ENCODE measurements at places on chromosomes 2 and 18.

GRCh38 chr2:182594286-182594685 is 121.8 kb upstream of the DNAJC10 start:
- no peak for DNase-seq

DNA sequence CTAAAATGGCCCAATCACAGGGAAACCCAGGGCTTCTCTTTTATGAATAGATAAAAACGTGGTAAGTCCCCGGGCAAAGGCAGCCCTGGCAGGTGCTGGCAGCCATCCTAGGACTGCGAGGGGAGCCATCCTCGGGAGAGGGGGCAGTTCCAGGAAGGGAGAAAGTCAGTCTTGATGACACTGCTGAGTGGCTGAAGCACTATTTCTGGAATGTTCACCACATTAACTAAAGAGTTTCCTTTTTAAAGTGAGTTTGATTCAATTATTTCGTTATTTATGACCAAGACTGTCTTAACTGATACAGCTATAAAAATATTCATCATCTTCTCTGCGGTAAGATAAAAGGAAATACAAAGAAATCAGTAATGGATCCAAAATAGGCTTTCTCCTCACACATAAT is 20.4 kb downstream of the TTR start:
- no peak for DNase-seq

GRCh38 chr2:98516571-98516970 is 71.9 kb downstream of the INPP4A start:
- no peak for DNase-seq

- no peak for DNase-seq
Observed at GRCh38 chr18:62989195-62989594, 273.9 kb downstream of the PHLPP1 start.

GRCh38 chr2:38690499-38691420 is 24.8 kb downstream of the GALM start:
- DNase-seq, result no peak

DNA sequence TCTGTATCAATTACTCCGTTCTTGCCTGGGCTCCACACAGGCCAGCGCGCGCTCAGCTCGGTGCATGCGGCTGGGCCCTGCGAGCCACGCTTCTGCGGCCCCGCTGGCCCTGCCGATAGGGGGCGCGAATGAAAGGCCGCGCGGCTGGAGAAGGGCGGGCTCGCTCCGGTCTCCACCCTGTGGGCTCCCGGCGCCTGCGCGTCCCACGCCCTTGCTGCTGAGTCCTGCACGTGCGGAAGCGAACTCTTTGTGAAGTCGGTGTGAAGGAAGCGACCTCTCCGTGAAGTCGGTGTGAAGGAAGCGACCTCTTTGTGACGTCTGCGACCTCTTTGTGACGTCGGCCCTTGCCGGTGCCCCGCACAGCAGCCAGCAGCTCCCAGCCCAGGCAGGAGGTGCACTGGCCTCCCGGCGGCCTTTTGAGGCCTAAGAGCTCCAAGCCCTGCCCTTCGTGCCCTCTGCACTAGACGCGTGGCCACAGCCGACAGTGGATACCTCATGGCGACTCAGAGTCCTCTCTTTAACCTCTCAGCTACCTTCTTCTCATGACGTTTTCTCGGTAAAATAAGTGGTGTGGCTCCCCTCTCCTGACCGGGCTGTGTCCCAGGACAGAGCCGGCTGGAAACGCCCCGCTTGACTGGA is 391.9 kb upstream of the RAB6C start:
- no peak for DNase-seq

- DNase-seq, result no peak
Observed at GRCh38 chr2:190379249-190379964, 28.7 kb upstream of the MFSD6 start.

- no peak for DNase-seq
Observed at GRCh38 chr2:176999301-176999700, 213.3 kb upstream of the HNRNPA3 start.

DNA sequence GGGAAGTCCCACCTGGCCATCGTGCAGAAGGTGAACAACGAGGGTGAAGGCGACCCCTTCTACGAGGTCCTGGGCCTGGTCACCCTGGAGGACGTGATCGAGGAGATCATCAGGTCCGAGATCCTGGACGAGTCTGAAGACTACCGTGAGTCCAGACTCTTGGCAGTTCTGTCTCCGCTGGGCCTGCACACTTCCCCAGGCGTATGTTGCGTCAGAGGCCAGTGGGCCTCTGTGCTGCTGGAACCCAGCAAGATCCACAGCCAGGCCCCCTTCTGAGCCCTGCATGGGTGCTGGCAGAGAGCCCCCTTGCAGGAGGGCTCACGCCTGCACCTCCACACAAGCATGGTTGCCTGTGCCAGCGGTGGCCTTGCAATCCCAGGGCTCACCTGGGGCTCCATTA is 9.0 kb downstream of the CNNM3 start:
- DNase-seq, result no peak

- DNase-seq, result no peak
Observed at GRCh38 chr18:1825296-1825695, 746.0 kb downstream of the METTL4 start.

GRCh38 chr2:212682937-212683336 is 144.3 kb upstream of the ERBB4 start:
- no peak for DNase-seq

GRCh38 chr2:232365621-232366321 is 12.8 kb upstream of the ALPP start:
- DNase-seq, result no peak

DNA sequence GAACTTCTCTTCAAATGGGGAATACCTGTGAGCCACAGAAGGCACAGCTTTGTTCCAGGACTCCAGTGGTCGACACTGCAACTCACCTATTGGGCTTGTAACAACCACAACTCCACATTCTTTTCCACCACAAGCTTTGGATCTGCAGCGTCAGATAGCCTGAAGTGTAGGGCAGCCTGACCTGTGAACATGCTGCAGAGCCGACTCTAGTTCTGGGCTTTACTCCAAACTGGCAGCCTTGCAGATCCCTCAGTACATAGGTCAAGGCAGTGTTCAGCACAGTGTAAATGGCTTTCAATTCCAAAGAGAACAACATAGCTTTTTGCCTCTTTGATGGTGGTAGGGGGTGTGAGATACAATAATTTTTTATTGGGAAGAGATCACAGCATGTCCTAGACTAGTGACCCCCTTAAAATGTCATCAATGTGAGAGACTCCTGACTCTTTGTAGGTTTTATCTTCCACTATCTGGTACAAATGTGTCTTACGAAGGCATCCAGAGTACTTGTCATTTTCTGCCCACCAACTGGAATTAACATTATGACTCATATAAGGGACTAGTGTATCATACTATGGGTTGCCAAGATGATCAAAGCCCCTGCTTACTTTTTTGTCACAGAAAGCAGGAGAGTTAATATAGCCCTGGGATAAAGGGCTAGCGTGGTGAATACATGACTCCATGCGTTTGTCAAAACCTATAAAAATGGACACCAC is 149.8 kb downstream of the COPS8 start:
- no peak for DNase-seq

- no peak for DNase-seq
Observed at GRCh38 chr18:21575656-21576055, 24.8 kb downstream of the ESCO1 start.

- DNase-seq, result no peak
Observed at GRCh38 chr18:356778-357177, 88.9 kb upstream of the THOC1 start.

- DNase-seq, result no peak
Observed at GRCh38 chr2:23784971-23785370, 142.0 kb downstream of the ATAD2B start.

DNA sequence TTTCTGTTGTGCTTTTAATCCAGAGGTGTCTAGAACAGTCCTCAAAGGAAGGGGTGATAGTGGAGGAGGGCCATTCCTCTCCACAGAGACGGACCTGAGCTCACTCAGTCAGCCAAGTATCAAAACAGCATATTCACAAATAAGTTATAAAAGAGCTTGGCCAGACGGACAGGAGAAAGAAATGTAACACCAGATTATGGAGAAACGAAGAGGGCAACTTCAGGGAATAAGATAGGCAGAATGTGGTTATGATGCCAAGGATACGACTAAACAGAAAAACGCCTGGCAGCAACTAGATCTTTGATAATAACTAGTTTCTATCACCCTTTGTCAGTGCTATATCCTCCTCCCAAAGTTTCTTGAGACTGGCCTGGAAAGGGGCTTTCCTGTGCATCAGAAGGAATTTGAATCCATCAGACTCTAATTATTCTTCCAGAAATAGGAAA is 42.5 kb downstream of the MAP4K3 start:
- DNase-seq, result no peak

- no peak for DNase-seq
Observed at GRCh38 chr2:201638326-201638725, 5.0 kb downstream of the TMEM237 start.

GRCh38 chr2:137975280-137976271 is 11.3 kb downstream of the HNMT start:
- no peak for DNase-seq

DNA sequence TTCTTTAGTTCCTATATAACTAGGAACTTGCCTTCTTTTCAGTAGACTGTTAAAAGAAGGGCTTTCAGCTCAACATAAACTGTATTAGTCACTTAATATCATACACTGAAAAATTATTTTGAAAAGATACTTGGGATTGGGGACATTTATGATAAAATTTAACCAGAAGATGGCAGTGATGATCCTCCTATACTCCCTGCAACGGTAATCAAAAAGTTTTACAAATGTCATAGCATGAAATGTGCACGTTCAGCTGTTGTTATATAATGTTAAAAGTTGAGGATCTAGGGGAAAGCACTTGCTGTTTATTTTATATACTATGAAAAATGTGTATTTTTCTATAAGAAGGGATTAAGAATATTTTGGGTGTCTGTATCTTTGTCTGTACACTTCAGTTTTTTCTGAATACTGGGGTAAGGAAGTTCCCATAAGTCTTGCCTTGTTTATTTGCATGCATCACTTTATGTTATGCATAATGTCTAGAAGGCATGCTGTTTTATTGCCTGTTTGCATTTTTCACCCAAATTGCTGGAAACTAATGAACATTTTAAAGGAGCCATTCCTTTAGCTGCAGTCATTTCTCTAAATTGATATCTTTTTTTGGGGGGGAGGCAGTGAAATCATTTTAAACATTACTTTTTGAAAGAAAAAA is 19.0 kb downstream of the DYNC1I2 start:
- no peak for DNase-seq

DNA sequence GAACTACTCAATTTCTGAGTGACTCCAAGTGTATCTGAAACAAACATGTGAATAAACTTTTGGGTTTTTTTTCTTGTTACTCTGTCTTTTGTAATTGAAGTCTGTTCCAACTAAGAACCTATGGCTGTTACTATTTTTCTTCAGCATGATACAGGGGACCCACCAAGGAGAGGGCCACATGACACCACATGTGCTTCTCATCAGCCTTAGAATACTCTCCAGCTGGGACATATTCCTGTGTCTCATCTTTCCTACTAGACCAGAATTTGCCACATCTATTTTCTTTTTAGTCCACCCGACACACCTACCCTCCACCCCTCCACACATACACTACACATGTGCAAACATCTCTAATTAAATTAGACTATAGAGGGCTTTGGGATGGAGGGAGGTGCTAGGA is 191.7 kb upstream of the NDUFV2 start:
- no peak for DNase-seq

GRCh38 chr18:58769321-58769720 is 95.4 kb upstream of the ZNF532 start:
- no peak for DNase-seq

- DNase-seq, result no peak
Observed at GRCh38 chr2:158774681-158775080, 20.4 kb upstream of the DAPL1 start.

- DNase-seq, result no peak
Observed at GRCh38 chr2:27071990-27072830, 756 bp upstream of the OST4 start.

DNA sequence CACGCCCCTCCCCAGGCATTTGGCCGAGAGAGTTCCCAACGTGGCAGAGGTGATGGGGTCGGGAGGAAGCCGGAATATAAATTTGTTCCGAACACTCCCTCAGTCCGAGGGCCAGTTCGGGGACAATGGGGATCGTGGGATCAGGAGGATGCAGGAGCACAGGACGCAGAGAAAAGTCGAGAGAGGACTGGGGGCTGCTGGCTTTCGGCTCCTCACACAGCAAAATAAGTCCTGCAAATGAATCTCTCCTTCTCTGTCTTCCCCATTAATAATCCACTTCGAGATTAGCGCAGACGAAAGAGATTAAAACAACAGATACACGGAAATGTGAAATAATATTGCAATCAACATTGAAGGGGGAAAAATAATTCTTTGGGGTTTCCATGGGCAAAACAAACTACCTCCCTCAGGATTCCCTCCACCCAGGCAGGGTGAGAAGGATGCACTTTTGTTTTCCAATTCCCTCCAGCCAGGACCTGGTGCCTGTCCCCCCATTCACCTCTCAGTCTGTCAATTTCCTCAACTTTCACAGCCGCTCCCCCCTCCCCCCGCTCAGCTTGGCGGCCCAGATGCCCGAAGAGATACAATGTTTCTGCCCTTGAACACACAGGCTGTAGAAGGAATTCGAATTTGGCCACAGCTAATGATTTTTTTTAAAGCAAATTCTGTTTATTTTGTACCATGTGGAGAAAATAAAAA is 3.1 kb upstream of the ZEB2 start:
- DNase-seq, result no peak

DNA sequence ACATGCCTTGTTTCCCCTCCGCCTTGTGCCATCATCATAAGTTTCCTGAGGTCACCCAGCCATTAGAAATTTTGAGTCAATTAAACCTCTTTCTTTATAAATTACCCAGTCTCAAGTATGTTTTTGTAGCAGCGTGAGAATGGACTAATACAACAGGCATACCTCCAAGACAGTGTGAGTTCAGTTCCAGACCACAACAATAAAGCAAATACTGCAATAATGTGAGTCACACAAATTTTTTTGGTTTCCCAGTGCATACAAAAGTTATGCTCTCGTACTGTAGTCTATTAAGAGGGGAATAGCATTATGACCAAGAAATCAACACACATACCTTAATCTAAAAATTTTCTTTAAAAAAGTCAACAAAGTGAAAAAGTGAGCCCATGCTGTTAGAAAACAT is 217.2 kb downstream of the NR4A2 start:
- DNase-seq, result no peak

DNA sequence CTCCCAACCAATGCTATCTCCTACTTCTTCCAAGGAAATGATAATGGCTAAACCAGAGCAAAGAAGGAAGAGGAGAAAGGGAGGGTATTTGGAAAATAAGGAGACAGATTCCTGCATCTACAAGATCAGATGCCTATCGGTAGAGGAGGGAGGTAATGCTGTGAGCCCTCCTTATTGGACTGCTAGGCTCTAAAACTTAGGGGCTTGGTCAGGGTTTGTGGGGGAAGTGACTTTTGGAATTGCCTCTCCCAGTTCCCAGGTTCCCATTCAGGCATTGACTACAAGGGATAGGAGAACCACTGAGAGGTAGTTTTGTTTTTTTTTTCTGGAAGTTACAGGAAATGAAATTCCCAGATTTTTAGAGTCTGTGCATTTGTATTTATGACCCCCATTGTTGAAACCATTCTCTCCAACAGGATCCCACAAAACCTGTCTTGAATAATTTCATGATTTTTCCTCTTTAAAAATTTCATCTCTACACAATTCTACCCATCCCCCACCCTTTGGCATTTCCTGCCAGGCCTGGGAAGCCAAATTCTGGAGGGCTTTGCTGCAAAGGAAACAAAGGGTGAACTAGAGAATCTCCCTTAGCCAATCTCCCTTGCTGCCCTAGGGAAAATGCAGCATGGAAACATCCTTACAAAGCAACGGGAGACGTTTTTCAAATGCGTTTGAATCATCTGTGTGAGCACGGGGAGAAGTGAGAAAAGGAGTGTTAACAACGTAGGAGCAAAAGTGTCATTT is 282.1 kb upstream of the EPAS1 start:
- DNase-seq, result no peak
